ENCODE measurements at places on chromosomes 12 and 14.

GRCh38 chr14:65268594-65268993 is 143.9 kb upstream of the FUT8 start:
- DNase-seq, result no peak

DNA sequence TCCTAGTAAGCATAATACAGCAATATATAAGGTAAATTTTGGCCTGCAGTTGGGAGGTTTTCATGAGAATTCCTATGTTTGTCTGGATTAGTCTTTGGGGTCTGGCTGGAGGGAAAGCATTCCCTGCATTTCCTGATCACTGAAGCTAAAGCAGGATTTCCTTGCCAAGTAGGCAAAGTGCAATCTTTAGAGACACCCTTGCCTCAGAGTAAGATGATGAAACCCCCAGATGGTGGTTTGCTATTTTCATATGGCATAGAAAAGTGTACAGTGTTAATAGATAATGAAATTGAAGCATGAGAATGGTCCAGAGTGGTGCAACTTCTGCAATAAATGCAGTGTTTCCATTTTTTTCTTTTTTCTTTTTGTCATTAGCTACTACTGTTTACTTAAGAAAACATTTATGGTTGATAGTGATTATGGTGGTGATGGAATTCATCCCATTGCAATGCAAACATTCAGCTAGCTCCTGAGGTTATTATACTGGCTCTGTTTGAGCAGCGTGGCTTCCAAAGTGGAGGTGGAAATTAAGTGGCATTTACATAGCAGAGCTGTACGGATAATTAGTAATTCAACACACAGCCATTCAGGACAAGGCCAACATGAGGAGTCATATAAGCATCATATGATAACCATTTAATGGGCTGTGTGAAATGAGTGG is 276.3 kb downstream of the DUSP6 start:
- DNase-seq, result no peak

- peak; percentile 79 for DNase-seq
These were observed 122.1 kb downstream of the PRKD1 start for GRCh38 chr14:29805415-29806123.

GRCh38 chr12:32896432-32897280 is at the start of gene PKP2:
TSS of gene PKP2 (minus strand) at chr12:32896777. CDS start at chr12:32896731, 46 bp downstream.
- DNase-seq, result no peak

DNA sequence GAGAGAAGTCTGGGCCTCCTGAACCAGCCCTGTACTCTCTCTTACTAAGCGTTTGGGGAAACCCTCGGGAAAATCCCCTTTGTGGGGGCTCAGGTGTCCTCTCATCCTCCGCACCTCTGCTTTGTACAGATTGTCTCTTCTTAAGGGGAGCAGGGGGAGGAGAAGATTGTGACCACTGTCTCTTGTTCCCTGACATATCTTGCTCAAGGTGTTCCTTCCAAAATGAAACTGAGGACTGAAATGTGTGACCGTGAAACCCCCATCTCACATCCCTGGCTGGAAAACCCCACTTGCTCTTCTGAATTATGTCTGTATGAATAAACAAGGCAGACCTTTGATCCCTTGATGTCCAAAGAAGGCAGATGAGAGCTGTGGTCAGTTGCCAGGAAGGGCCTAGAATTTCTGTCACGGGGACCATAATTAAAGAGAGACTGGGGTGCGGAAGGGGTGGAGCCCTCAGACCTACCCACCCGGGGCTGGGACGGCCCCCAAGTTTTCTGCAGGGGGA is 369.8 kb downstream of the AACS start:
- no peak for DNase-seq

GRCh38 chr12:120481022-120481767 is 11.6 kb upstream of the SRSF9 start:
- DNase-seq, result no peak

- no peak for DNase-seq
These were observed 22.6 kb upstream of the PTGR2 start for GRCh38 chr14:73829071-73829470.

- no peak for DNase-seq
These were observed 532 bp upstream of the PRKD1 start for GRCh38 chr14:29928117-29928640.

GRCh38 chr14:34470319-34470718 is 8.3 kb upstream of the SPTSSA start:
- DNase-seq, result no peak

GRCh38 chr14:42980419-42980818 is 1373.7 kb downstream of the LRFN5 start:
- no peak for DNase-seq

GRCh38 chr12:97203408-97203807 is 259.2 kb upstream of the RMST start:
- DNase-seq, result no peak
